ENCODE measurements at places on chromosomes 11 and 22.

GRCh38 chr22:21921729-21922128 lies 30.9 kb downstream of the PPM1F start:
- no peak for DNase-seq

DNA sequence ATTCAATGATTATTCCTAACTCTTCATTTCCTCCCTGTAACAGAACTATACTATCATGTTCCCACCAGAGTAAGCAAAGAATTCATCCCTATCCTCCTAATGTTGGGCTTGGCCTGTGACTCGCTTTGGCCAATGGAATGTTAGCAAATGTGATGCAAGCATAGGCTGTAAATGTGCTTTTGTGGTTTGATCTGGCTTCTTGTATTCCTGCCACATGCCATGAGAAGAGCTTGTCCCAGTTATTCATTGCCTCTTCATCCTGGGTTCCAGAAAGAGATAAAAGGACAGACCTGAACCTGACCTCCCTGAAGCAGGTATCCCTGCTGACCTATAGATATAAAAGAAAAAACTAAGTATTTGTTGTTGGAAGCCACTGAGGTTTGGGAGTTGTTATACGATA lies 51.0 kb downstream of the SYTL2 start:
- DNase-seq, result no peak

- DNase-seq, result no peak
Observed at GRCh38 chr22:29300807-29301601, 5.4 kb upstream of the GAS2L1 start.

DNA sequence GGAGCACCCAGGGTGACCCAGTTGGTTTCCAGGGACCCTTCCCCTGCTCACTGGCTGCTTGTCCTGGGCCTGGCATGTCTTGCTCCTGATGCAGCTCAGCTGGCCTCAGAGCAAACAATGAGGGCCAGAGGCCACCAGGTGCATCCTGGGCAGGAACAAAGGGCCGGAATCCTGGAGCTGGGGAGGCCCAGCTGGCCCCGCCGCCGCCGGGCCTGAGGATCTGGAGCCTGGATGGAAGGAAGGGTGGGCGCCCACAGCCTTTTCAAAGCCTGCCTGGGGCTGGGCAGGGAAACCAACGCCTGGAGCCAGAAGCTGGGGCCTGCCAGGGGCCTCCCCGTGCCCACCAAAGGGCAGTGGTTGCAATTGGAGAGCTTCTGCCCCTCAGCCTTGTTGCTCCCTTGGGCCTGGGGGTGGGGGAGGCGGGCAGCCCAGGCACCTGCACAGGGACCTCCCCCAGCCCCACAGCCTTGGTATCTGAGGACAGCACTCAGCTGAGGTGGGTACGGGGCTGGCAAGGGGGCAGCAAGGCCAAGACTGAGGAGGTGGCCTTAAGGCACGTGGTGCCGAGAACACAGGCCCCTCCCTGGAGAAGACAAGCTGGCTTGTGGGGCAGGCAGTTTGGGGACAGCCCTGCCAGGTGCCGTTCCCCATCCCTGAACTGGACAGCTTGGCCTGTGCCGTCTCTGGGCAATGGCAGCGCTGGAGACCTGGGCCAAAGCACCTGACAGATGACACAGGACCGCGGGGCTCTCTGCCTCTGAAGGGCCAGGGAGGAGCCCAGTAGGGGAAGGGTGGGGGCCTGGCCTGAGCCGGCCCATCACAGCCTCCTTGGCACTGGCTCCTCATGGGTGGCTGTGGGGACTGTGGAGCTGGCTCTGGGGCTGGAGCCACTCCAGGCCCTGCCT lies 7.1 kb upstream of the ADORA2A start:
- DNase-seq, result no peak

DNA sequence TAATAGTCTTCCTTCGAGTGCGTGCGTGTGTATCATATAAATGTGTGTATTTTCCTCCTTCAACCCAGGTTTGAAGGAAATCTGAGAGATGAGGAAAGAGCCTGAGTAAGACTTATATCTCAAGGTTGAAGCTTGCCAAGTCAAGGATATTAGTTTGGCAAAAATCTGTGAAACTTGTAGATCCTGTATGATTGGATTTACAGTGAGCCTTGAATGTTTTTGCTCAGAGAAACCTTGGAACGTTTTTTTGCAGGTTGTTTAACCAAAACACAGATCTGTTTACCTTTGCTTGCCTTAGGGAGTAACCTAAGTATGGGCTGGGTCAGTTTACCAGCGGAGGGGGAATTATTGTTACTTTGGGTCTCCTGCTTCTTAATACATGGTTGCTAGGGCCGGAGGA lies 35.9 kb upstream of the SORL1-AS1 start:
- DNase-seq, result no peak

DNA sequence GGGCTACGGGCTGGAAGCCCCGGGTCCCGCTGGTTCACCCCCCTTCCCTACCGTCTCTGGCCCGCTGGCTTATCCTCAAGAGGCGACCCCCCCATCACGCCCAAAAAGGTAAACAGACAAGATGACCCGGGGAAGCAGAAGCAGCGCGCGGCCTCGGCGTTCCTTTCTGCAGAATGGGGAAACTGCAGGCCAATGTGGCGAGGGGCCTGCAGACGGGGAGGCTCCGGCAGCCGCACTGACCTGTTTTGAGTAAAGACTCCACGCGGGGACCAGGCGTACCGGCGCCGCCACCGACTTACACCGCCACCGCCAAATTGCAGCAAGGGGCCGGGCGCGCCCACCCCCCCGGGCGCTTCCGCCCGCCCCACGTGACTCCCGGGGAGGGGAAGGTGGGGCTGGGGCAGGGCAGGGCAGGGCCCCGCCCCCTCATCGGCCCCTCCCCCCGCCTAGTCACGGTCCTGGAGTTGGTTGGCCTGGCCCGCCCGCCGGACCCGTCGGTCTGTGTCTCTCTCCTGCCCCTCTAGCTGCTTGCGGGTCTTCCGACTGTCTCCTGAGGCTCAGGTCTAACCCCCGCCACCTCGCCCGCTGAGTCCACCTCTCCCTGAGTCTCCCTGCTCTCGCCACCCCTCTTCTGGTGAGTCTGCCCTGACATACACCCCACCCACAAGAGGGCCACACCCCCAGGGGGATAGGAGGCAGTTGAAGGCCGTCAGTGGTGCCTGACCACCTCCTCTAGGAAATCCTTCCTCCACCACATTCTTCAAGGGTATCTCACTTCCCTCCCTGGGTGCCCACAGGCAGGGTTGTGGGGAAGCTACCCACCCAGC lies at the start of gene ARAP1:
ARAP1 (minus strand) TSS at position 321 of the 827 bp plus-strand sequence. CDS start 25,280 bp downstream, outside the sequence.
- DNase-seq, result peak; percentile 68

- no peak for DNase-seq
Observed at GRCh38 chr11:68312780-68313573, 586 bp downstream of the LRP5 start.

DNA sequence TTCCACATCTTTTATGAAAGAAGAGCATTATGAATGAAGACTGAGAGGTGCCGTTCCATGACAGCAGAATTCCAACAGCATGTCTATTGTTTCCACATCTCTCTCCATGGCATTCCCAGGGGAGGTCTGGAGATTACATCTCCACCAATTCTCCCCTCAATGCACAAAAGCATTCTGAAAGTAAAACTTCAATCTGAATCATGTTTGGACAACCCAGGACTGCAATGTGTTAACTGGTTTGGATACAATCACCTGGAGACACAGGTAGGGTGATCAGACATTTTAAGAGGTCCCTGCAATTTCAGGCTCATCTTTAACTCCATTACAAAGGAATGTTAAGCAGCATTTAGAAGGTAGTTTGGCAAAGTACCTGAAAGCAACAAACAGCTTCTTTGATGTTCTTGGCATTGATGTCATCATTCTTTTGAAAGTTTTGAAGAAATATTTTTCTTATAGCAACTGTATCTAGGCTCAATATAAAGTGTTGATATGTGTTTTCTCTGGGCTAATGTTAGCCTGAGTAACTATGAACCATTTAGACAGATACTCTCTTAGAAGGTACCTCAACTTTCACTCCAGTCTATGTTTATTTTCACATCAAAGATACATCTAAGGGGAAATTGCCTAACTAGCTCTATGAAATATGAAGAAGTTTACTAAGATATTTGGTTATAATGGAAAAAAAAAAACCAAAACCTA lies 181.4 kb upstream of the MTMR2 start:
- no peak for DNase-seq

GRCh38 chr11:95652002-95652472 lies 137.5 kb downstream of the FAM76B start:
- DNase-seq, result no peak

GRCh38 chr11:27770576-27770975 lies 70.3 kb upstream of the BDNF start:
- DNase-seq, result no peak

GRCh38 chr11:34223907-34224306 lies 118.5 kb downstream of the NAT10 start:
- DNase-seq, result no peak

- no peak for DNase-seq
Observed at GRCh38 chr22:43293655-43294392, 49.3 kb downstream of the SCUBE1 start.

GRCh38 chr11:15525582-15525981 lies 410.9 kb downstream of the INSC start:
- DNase-seq, result no peak

DNA sequence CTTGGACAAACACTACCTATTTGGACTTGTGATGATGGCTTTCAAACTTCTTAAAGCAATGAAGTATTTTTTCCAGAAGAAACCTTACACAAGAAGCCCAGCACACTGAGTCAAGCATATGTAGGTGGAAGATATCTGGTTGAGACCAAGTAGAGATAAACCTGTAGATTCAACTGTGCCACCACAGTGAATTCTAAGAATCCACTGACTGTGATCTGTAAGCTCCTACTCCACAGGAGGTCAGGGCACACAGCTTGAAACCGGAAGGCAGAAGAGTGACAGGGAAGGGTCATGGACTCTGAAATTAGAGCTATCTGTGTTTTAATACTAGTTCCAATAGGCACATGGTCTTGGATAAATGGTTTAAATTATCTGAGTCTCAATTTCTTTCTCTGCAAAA lies 404.5 kb downstream of the ETS1 start:
- no peak for DNase-seq

DNA sequence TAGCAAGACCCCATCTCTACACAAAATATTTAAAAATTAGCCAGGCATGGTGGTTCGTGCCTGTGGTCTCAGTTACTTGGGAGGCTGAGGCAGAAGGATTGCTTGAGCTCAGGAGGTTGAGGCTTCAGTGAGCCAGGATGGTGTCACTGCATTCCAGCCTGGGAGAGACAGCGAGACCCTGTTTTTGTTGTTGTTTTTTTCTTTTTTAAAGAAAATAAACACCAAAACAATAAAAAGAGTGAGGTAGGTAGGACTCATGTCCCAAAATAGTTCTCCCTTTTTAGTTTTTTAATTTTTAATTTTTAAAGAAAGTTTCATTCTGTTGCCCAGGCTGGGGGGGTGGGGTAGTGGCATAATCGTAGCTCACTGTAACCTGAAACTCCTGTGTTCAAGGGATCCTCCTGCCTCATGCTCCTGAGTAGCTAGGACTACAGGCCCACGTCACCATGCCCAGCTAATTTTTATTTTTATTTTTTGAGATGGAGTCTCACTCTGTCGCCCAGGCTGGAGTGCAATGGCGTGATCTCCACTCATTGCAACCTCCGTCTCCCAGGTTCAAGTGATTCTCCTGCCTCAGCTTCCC lies 25.5 kb upstream of the MALAT1 start:
- no peak for DNase-seq

DNA sequence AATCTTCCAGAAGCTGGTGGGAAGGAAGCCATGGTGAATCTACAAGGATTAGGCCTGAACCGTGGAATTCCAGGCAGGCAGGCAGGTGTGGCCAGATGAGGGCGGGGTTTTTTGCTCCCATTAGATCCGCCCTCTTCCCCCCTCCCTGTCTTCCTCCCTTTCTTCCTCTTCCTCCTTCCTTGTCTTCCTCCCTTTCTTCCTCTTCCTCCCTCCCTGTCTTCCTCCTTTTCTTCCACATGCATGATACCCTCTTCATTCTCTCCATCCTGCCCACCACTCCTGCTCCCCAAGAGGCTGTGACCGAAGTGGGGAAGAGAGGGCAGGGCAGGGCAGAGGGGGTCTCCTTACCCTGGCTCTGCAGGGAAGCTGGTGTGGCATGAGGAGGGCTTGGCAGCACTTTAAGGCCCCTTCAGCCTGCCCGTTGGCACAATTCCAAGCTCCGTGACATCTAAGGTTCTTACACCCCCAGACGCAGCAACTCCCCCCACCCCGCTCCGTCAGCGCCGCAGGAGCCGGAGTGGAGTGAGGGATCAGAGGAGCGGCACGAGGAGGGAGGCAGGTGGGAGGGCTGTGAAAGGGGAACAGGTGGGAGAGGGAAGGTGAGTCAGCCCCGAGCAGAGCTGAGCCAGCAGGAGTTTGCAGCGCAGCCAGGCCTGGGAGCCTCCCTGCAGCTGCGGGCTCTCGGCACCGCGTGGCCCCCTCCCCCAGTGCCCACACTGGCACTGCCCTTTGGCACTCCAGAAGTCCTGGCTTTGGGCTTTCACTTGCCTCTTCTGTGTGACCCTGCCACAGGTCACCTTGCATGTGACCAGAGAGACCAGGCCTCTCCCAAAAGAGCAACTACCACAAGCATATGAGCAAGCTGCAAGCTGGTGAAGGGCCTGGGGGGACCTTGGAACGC lies 32.1 kb downstream of the KCNJ4 start:
- DNase-seq, result no peak

DNA sequence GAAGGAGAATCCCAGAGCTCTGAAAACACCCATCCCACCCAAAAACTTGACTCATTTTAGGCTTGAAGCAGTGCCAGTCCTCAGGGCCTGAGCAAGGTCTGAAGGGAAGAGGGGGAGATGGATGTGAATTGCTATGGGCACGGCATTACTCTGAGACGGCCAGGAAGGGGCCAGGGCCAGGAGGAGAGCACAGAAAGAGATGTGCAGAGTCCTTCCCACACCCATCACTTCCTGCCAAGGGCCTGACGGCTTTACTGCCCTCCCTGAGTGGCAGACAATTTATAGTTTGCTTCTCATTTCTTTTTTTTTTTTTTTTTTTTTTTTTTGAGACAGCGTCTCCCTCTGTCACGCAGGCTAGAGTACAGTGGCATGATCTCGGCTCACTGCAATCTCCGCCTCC lies 22.5 kb downstream of the TAB1 start:
- no peak for DNase-seq

- DNase-seq, result no peak
Observed at GRCh38 chr22:42949159-42949558, 65.8 kb downstream of the PACSIN2 start.

- DNase-seq, result no peak
Observed at GRCh38 chr11:110710628-110711381, 1.4 kb downstream of the ARHGAP20 start.

DNA sequence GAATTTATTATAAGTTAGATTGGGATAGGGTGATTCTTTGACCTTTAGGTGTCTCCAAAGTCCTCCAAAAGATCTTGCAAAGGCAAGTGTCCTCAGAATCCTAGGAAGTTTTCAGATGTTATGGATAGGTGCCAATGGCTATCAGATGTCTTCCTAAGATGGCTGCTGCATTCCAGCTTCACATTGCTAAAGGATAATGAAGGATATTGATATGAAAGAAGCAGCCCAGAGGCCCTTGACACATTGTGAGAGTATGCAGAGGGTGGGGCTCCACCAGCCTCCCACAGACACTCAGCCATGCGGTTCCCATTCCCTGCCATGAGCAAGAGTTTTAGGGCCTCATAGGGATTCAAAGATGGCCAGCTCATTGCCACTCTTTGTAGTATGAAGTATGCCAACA lies 22.3 kb upstream of the GLYATL2 start:
- DNase-seq, result no peak

- DNase-seq, result no peak
Observed at GRCh38 chr11:30603357-30603756, 17.2 kb upstream of the MPPED2 start.

GRCh38 chr22:26430600-26430999 lies 1.5 kb downstream of the ASPHD2 start:
- no peak for DNase-seq

GRCh38 chr11:61077936-61078335 lies 24.4 kb upstream of the CD5 start:
- no peak for DNase-seq

- no peak for DNase-seq
Observed at GRCh38 chr11:78438298-78438975, 20.8 kb upstream of the GAB2 start.
